Fibroblast of skin of left biceps (primary cell): ENCODE measurements at places on chromosomes 6 and 20.
A peak's percentile ranks its signal among the peaks of the same experiment; 100 is the strongest.

DNA sequence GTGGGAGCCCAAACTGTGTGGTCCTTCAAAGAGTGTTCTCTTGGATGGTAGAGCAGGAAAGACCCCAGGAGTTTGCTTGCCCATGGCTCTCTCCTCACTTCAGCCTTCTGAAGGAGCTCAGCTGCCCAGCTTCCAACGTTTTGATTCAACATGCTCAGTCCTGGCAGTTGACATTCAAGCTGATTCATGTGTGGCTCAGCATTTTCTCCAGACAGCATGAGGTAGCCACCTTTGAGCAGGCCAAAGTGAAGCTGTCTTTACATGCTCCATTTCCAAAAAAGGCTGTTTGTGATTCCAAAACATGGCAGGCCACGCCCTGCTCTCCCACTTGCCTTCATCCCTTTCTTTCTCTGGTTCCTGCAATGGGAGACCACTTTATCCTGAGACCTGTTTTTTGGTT, 280.2 kb downstream of the TBC1D7 start:
- no peak for DNase-seq

DNA sequence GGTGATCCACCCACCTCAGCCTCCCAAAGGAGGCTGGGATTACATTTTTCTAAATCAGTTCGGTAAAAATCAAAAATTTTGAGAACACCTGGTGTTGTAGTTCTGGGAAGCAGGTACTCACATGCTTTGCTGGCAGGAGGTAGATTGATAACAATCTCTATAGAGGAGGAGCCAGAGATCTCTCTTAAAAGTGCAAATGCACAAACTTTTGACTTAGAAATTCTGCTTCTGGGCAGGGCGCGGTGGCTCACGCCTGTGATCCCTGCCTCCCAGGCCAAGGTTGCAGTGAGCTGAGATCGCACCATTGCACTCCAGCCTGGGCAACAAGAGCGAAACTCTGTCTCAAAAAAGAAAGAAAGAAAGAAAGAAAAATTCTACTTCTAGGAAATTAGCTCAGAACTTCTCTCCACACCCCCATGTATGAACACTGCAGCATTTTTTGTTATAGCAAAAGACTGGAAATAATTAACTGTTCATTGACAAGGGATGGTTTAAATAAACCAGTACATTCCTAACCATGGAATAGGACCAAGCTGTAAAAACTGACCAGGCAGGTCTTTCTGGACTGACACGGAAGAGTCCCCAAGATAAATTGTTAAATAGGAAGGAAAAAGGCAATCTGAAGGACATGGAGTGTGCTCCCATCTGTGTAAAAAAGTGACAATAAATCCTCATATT, 14.4 kb upstream of the TRIB3 start:
- DNase-seq: no peak

DNA sequence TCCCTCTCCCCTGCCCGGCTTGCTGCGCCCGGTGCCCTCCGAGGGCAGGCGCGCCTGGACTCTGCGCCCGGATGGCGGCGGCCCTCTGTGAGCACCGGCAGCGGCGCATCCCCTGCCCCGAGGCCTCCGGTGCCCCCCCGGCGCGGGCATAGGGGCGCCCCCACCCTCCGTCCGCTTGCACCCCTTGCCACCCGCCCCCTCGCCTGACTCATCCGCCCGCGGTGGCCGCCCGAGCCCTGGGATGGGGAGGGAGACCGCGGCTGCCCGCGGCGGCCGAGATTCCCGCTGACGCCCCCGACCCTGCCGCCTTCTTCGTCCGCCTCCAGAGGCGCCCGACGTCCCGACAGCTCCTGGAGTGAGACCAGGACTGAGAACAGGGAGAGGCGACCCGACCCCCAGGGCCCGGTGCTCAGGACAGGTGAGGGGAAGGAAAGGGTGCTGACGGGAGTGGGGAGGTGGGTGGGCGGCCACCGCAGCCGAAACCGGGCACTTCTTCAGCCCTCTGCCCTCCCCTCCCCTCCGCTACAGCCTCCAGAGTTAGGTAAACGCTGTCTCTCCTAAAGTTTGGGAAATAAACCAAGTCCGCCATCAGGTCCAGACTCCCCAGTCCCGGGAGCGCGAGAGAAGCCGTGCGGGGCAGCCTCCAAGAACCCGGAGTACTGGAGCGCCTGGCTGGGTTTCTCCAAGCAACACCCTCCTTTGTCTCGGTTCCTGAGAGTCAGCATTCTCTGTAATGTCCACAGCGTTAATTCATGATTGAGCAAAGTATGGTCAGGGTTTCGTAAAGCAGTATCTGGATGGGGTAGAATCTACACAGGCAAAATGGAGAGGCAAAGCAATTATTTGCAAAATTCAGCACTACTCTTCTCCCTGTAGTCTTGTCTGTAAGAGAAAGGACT, 539 bp downstream of the TMEM200A start:
- no peak for DNase-seq

DNA sequence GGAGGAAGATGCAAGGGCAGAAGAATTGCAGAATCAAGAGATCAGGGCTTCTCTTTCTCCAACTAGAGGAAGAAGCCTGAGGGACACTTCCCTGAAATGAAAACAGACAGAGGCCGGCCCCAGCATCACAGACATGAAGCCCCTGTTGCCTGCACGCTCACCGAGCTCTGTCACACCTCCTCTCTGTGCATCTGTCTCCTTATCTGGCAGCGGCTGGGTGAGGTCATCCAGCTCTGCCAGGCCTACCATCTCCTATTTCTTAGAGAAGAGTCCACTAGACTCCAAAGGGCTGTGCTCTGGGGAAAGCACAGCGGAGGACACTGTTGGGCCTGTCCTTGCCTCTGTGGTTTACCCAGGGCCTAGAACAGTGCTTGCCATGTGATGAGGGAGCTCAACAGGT, 71.9 kb upstream of the MLN start:
- DNase-seq: no peak

DNA sequence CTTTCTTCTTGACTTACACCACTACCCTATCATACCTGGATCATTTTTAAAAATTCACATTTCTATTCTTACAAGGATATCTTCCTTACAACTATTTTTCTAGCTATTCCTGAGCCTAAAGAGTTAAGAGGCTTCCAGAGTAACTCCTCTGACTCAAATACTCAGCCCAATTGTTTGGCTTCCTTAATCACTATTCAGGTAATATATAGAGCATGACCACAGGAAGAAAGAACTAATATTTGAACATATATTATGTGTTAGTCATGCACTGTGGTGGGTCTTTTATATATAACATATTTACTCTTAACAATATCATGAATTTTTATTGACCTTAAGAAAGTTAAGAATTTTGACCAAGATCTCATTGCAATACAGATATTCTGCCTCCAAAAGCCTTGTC, 42.0 kb upstream of the ID4 start:
- no peak for DNase-seq

- DNase-seq: no peak
These were observed 105.4 kb downstream of the OGFRL1 start for GRCh38 chr6:71393981-71394432.

- no peak for DNase-seq
These were observed 1278.8 kb upstream of the EYS start for GRCh38 chr6:66985816-66986215.

DNA sequence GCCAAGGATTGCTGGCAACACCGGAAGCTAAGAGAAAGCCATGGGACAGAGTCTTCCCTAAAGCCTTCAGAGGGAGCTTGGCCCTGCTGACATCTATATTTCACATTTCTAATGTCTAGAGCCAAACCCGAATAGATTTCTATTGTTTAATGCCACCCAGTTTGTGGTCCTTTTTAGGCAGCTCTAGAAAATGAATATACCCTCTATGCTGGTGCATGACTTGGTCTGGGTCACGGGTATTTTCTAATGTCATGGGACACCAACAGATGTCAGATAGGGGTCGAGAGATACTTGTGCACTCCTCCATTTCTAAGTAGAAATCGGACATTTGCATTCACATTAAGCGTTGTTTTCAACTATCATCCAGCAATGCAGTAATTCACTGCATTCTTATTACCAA, 37.0 kb upstream of the SOX4 start:
- DNase-seq: no peak

- peak; percentile 54 for DNase-seq
These were observed 112.6 kb downstream of the PLCB1 start for GRCh38 chr20:8244637-8245036.

DNA sequence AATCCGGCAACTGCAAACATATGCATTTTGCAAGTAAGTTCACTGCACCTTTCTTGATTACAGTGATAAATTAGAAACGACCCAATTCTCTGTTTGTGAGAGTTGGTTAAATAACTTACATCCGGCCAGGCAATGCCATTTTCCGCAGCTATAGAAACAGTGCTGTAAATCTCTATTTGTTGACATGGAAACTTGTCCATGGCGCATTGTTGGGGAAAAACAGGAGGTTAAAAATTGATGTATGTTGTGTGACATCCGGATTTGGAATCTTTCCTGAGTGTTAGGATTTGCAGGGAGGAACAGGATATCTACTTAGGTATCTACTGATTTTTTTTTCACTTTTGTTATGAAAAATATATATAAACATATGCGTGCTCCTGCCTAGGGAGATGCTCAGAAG, 66.5 kb downstream of the DLGAP4 start:
- DNase-seq: no peak

DNA sequence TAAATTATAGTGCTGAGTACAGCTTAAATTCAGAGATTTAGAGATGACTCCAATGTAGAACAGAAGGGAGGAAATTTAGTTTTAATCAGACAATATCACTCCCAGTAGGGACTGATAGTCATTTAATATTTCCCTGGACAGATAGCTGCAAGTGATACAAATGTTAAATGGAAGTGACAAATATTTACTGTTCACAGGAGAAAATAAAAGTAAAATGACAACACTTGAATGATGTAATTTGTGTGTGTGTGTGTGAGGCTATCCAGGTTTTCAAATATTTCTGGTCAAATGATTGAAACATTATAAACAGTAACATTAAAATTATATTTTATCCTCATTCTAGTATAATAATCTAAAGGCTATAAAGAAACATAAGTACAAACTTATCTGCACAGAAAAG, 220.3 kb upstream of the THEMIS start:
- DNase-seq: no peak

GRCh38 chr6:151649835-151650234, 156.0 kb downstream of the CCDC170 start:
- DNase-seq: no peak

DNA sequence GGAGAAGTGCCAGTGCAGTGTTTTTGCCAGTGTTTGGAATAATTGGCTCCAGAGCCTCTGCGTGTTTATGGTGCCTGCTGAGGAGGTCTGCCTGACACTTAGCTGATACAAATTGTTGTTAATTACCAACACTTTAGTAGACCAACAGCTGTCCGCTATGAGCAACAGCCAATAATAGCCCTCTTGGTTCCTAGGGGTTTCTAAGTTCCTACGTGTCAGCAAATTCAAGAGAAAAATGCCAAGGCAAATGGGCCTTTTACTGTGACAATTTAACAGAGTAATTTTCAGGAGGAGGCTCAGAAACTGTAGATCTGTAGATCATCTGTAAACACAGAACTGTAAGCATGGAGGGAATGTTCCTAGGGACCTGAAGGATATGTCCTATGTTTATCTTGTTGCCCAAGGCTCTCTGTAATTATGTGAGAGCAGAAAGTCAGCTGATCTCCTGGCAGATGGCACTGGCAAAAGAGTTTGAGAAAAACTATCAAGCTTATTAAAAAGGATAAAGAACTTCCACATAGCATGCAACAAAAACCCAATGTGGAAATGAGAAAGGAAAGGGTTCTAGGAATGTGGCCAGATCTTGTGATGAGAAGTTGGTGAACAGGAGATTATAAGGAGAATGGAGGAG, 157.7 kb downstream of the GJA1 start:
- DNase-seq: no peak

DNA sequence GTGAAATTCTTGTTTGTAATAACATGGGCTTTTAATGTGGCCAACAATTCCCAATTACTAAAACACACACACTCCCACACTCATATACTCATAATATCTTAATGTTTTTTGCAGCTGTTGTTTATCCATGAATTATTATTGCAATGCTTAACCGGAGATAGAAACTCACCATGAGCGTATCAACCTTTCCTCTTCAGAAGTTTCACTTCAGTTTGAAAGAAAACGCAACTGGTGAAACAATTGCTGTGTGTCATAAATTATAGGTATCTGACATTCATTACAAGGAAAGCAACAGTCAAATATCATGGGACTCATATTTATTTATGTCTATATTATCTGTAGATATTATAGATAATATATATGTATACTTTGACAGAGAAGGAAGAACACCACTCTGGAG, 104.1 kb downstream of the HDGFL1 start:
- no peak for DNase-seq

- no peak for DNase-seq
These were observed 65.5 kb upstream of the NFATC2 start for GRCh38 chr20:51608061-51608460.

- no peak for DNase-seq
These were observed 636 bp downstream of the SUPT3H start for GRCh38 chr6:45377043-45377553.

- no peak for DNase-seq
These were observed 74.3 kb downstream of the EFHC1 start for GRCh38 chr6:52494298-52495072.

DNA sequence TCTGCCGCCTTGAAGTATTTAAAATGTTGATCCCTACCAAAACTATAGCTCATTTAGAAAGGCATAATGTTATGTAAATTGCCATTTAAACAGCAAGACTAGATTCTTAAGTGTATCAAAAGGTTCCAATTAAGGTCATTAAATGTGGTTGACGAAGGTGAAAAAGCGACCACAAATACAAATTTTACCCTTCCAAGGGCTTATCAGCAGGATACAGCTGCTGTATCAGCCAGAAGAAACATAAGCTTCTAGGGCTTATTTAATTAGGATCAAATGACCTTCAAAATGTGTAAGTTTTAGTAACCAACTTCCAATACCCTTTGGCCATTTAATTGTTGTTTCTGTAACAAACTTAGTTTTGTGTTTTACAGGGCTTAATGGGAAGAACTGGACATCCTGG, 139.9 kb downstream of the COL9A1 start:
- no peak for DNase-seq

DNA sequence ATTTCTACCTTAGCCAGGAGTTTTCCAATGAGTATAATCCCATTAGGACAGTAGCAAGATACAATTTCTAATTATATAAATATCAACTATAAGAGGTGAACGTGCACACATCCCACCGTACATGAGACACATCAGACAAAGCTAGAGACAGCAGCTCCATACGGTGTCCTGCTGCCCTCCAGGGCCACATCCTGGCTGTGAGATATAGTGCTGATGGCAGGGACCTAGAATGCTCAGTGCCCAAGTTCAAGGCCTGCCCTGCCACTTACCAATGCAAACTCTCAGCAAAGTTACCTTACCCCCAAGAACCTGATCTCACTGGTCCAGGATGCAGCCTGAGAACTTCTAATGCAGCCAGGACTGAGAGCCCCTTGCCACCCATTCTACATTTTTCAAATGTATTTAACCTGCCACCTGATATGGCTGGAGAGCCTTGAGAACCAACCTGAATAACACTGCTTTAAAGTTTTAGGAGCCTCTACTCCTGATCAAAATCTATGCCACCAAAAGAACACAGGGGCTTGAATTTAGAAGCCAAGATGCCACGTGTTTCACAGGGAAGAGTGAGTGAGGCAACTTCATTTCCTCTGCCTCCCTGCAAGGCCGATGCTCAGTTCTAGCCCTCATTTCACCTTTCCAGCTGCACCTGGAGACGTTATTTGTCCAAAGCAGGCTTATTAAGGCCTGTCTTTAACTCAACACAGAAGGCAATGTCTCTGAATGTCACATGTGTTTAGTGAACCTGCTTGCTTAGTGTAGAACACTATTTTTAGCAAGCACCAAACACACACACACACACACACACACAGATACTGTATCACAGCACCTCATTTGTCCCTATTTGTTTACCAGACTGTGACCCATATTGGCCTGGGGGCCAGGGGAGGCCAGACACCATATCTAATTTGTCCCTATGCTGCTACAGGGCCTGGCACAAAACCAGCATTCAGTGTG, 6.1 kb downstream of the NFATC2 start:
- no peak for DNase-seq

GRCh38 chr20:4812641-4813075, 90.9 kb downstream of the PRND start:
- no peak for DNase-seq
